T-helper 17 cell (primary cell): ENCODE measurements at places on chromosomes 16 and 17.

DNA sequence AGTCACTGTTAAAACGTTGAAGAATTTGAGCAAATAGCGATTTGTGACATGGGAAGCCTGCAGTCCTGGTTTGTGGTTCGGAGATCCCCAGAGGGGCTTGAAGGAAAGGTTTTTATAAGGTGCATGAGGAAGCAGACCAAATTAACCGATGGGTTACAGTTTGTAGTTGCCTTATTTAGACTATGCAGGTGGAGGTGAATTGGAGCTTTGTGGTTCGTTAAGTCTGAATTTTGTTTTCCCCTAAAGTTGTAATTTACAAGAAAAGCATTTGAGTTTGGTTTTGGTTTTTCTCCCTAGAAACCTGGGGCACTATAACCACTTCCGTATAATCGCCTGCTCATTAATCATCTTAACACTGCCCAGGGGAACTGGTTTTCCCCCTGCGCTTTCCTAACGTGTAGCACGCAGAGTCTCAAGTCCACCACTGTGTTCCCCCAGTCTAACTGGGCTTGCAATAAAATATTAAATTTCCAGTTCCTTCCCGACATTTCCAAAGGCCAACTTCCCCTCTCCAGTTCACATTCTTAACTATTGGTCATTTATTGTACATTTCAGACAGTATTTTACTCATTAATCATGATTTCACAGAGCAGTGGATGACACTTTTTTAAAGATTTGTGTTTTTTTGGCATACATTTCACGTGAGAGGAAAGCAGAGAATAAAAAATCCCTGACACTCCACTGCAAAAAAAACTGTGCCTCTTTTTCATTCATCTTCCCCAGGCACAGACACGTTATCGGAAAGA lies 932 bp downstream of the ZNF267 start:
- DNase-seq: no peak

- DNase-seq: no peak
These were observed 463.8 kb upstream of the HSBP1 start for GRCh38 chr16:83343935-83344366.

- no peak for DNase-seq
These were observed 22.0 kb downstream of the WNT3 start for GRCh38 chr17:46796524-46796923.

- no peak for DNase-seq
These were observed 13.3 kb upstream of the MARCHF10 start for GRCh38 chr17:62821189-62822079.

DNA sequence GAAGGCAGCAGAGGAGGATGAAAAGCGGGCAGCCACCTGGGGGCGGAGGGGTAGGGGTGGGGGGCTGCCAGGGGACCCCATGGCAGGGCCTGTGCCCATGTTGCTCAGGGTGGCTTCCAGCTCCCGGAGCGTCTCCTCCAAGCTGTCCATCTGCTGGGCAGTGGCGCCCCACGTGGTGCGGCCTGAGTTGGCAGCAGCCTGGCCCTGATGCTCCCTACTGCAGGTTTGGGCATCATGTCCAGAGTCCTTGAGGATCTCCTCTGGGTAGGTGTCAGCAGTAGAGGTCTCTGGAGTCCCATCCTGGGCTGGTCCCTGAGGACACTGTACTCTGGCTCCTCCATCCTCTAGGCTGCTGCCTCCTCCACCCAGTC lies 60.9 kb downstream of the SRCIN1 start:
- no peak for DNase-seq

- no peak for DNase-seq
These were observed 723 bp downstream of the TMEM186 start for GRCh38 chr16:8796469-8797363.

- DNase-seq: no peak
These were observed 142.5 kb downstream of the CMIP start for GRCh38 chr16:81586977-81587625.

- DNase-seq: no peak
These were observed 4.7 kb downstream of the DLX3 start for GRCh38 chr17:49990331-49990730.

- no peak for DNase-seq
These were observed 173.7 kb downstream of the TRIM37 start for GRCh38 chr17:58932956-58933355.

DNA sequence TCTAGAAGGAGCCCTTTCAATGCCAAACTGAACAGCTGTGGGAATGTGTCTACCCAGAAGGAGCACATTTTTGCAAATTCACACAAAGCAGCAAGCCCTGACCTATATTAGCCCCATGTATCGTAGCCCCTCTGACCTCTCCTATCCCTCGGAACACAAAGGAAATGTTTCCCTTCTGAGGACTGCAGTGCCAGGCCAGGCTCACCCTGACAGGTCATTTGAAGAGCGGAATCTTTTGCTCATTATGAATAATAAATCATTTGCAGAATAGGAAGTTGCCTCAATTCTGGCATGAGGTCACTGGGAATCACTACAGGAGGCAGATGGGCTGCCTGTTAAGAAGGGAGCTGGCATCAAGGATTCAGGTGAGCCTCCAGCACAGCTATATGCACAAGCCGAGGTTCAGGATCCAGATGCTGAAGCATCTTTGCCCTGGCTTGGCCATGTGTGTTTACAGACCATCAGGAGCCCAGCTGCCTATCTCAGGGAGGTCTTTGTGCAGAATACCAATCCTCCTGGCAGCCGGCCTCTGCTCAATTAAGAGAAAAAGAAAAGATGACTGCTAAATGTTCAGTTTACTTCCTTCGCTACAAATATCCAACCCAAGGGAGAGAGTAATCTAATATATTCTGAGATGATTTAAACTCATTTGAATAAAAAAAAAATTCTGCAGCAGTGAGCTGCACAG lies 119.4 kb downstream of the USP31 start:
- no peak for DNase-seq

DNA sequence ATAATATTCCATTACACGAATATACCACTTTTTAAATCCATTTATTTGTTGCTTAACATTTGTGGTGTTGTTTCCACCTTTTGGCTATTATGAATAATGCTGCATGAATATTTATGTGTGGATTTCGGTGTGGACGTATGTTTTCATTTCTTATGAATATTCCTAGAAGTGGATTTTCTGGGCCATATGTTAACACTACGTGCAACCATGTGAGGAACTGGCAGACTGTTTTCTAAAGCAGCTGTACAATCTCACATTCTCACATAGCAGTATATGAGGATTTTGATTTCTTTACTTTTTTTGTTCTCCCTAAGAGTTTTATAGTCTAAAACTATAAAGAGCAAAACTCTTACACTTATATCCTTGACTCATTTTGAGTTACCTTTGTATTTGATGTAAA lies 143.4 kb downstream of the MAP2K4 start:
- DNase-seq: no peak

DNA sequence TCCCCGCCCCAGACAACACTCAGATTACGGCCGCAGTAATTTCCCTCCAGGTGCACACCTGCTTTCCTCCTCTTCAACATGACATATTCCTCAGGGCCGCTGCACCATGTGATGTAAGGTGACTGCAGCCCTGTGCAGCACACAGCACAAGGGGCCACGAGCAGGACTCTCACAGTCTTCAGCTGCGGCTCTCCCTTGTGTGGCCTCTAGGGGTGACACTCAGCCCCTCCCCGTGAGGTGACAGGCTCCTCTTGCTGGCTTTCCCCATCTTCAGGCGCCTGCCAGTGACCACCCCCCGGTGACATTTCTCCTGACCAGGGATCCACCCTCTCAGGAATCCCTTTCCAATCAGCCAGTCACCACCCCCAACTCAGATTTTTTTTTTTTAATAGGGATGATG lies 31.3 kb upstream of the ABCC3 start:
- no peak for DNase-seq

DNA sequence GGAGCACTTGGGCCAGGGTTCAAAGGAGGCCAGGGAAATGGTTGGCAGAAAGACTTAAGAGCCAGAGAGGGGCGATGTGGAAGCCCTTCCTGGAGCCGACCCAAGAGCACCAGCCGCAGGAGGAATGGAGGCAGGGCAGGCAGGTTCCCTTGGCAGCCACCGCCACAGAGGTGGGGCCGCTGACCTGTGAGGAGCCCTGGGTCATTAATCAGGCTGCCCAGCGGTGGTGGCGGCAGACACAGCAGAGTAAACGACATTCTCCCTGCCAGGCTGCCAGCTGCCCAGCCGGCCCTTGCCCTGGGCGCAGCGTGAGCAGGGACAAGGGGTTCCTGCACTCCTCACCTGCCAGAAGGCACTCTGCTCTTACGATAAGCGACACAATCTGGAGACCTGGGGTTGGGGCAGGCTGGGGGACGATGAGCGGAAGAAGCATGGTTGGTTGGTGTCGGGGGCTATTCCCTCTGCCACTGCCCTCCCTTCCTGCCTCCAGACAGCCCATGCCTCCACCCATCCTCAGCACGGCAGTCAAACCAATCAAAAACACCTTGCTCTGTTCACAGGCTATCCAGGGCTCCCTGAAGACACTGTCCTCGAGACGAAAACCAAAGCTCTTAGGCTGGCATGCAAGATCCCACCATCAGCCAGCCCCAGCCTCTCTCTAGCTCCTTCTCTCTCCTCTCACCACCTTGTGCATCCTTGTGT lies 40.9 kb downstream of the PLXDC1 start:
- DNase-seq: no peak

DNA sequence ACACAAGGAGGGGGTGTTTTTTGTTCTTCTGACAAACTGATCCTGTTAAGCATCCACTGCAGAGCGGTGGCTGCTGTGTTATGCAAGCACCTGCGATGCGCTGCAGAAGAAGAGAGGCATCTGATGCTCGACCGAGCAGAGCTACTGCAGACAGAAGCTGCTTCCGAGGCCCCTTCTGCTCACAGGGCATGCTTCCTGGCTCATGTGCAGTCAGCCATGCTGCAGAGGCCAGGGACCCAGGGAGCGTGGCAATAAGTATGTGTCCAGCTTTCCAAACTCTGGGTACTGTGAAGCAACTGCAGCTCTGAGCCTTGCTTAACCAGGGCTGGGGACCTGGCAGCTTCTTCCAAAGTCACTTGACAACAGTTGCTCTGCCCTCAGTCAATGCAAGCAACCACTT lies 448.6 kb upstream of the RBFOX1 start:
- no peak for DNase-seq

GRCh38 chr16:68978303-68978954 lies 127.0 kb upstream of the HAS3 start:
- no peak for DNase-seq

DNA sequence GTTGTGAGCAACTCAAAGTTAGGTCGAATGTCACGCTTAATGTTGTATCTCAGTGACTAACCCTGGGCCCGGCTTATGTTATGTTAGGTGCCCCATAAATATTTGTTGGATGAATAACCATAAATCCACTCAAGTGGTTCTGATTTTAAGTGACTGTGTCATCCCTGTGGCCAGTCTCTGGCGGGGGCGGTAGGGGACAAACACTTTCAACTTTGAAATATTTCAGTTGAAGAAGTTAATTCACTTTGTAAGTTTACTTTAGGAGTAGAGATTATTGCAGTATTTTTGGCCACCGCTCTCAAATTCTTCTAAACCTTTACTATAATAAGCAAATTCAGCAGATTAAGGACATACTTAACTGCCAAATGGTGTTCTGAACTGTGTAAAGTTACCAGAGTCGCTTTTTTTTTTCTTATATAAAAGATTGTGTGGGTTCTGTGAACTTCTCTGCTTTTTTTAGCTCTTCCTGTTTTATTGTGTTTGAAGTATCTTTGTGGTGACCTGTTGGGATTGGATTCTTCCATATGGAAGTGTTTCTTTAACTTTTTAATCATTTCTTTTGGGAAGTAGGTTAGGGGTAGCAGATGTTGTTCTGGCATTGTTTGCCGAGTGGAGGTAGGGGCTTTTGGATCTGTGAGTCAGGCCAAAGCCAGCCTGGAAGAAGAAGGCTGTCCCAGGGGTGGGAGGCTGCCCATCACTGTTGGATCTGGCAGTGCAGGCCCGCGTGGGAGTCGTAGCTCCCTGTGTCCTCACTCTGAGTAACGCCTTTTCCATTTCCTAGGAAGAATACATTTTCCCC lies 61.4 kb upstream of the TBX2 start:
- no peak for DNase-seq

DNA sequence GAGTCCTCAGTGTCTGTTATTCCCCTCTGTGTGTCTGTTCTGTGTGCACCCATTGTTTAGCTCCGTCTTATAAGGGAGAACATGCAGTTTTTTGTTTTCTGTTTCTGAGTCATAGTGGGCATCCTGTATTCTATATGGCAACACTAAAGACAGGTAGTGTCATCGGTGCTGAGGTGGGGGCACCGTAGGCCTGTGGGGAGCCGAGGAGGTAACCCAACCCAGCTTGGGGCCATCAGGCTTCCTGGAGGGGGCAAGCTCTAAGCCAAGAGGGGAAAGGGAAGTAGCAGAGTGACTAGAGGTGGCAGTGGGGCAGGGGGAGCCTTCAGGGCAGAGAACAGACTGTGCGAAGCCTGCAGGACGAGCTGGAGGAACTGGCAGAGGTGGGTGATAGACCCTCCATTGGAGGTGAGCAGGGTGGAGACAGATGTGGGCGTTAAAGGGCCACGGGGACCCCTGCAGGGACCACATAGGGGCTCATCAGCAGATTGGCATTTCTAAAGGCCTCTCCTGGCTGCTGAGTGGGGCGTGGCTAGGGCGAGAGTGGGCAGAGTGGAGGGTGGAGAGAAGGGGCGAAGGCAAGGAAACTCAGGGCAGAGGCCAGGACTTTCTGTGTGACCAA lies 36.5 kb downstream of the CPNE2 start:
- DNase-seq: no peak
